ENCODE measurements at places on chromosomes 11 and 22.

GRCh38 chr11:131737357-131737756 lies 366.9 kb downstream of the NTM start:
- no peak for DNase-seq

DNA sequence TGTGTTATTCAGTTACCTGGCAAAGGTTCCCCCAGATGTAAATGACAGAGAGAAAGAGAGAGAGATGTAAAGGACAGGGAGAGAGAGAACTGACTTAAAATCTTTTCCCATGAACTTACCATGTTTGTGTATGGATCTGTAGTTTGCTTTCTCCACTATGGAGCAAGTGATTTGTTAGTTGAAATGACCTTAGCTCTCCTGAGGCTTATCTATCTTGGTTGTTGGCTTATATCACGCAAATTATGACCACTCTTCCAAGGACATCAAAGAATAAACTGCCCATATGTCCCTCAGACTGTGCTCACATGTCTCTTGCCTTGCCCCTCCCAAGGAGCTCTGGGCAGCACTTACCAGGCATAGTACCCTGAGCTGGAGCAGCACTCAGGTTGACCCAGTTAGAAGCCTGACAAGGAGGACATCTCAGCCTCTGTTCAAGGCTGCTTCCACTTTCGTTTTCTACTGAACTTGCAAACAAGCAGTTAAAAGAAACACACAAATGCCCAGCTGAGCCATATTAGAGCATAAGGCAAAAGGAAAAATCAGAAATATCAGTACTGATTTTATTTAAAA lies 95.3 kb upstream of the RCN1 start:
- no peak for DNase-seq

- peak; percentile 82 for DNase-seq
These were observed 3.1 kb downstream of the CDC42EP1 start for GRCh38 chr22:37563153-37564081.

GRCh38 chr11:83158965-83159901 lies 2.3 kb downstream of the PCF11 start:
- no peak for DNase-seq
